GM13977 (cell line): ENCODE measurements at places on chromosomes 2 and 18.
A peak's percentile ranks its signal among the peaks of the same experiment; 100 is the strongest.

- no peak for DNase-seq
Observed at GRCh38 chr2:65212115-65212514, 15.5 kb upstream of the ACTR2 start.

GRCh38 chr2:120936476-120937334, 201.0 kb downstream of the GLI2 start:
- no peak for DNase-seq

DNA sequence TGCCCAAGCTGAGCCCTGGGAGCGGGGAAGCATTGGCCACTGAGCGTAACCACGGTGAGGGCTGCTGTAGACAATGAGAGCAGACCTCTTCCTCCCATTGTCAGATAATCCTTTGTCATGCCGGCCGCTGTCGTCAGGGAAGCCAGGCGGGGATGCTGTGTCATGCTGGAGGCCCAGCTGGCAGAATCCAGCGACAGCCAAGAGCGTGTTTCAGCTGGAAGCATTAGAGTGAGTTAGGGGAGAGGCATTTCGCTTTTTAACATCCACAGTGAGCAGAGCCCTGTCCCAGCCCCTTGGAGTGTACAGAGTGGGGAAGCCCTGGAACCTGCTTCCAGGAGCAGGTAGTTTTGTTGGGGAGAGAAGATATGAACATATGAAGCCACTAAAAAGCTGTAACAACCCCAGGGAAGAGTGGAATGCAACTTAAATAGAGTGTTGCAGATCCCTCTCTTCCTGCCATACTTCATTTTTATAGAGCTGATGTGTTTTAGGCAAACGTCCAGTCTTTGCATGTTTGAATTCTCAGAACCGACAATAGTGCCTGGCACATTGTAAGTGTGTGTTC, 7.0 kb downstream of the CTIF start:
- DNase-seq: no peak

- no peak for DNase-seq
Observed at GRCh38 chr18:23684515-23685197, 4.6 kb upstream of the LAMA3 start.

GRCh38 chr2:99648906-99649789, 159.3 kb upstream of the REV1 start:
- no peak for DNase-seq

DNA sequence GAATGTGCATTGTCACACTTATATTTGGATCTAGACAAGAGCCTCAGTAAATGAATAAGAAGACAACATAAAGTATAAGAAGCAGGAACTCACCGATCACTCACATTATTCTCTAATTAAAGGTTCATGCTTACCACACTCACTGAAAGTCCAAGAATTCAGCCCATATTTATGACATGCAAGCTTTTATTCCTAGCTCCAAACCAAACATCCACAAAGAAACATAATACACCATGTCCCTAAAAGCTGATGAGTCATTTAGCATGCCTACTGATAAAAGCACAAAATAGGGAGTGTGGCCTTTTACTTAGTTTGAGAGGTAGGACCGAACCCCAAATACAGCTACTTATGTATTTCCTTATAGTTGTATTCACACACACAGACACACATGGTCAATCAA, 1094.6 kb upstream of the CDH2 start:
- DNase-seq: no peak

DNA sequence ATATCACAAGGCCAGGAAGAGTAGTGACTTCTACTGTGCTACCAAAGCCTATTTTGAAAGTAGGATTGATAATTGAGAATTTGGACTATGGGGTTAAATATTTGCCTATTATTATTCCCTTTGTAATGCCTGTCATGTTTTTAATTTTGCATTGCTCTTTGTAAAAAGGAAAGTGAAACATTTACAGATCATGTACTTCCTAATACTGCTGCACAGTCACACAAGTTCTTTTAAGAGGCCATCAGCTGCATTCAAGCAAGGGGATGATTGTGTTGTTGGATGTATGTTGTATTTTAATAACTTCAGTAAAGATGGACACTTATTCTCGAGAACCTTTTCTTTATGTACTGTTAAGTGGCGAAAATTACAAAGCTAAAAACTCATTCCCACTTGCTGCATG, 70.1 kb downstream of the PLEKHA3 start:
- DNase-seq: peak; percentile 10

- DNase-seq: no peak
Observed at GRCh38 chr2:26583381-26583911, 57.7 kb downstream of the CIB4 start.

DNA sequence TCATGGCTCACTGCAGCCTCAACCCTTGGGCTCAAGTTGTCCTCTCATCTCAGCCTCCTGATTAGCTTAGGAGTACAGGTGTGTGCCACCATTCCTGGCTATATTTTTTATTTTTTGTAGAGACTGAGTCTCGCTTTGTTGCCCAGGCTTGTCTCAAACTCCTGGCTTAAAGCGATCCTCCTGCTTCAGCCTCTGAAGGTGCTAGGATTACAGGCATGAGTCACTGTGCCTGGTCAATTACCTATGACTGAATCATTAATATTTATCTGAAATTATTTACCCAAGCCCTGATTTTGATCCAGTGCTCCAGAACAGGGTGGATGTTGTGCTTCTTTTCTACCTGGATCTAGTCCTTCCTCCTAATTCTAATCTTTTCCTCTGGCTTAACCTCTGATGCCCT, 87.8 kb downstream of the MAP2 start:
- no peak for DNase-seq

DNA sequence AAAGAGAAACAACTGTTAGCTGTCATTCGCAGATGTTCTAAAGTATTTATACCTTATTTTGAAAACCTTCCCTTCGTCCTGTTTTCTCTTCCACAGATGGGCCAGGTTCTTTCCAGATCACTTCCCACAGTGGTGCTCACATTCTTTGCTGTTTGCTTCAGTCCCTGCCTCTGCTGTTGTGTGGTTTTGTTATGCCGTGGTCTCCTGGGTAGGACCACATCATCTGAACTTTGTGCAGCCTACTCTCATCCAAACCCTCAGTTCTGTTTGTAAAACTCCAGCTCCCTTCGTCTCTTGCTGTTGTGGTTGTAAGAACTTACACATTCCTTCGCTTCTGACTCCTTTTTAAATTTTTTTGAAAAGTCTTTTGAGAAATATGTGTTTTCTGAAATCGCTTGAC, 38.1 kb downstream of the ZNF236 start:
- DNase-seq: no peak

DNA sequence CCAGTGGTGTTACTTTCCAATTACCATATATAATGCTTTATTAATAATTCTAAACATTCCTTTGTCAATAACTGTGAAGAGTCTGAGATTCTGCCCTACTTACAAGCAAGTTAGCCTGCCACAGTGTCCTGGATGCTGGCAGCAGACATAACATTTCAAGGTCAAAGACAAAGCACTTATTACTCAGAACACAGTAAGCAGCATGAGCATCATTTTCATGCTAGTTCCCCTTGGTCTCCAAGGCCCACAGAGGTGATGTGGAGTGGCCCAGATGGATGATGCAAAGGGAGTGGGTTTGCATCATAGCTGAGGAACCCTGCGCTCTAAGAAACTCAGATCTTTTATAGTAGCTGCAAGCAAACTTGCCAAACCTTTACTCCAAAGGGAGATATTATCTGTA, 349.7 kb downstream of the ZEB2 start:
- no peak for DNase-seq

DNA sequence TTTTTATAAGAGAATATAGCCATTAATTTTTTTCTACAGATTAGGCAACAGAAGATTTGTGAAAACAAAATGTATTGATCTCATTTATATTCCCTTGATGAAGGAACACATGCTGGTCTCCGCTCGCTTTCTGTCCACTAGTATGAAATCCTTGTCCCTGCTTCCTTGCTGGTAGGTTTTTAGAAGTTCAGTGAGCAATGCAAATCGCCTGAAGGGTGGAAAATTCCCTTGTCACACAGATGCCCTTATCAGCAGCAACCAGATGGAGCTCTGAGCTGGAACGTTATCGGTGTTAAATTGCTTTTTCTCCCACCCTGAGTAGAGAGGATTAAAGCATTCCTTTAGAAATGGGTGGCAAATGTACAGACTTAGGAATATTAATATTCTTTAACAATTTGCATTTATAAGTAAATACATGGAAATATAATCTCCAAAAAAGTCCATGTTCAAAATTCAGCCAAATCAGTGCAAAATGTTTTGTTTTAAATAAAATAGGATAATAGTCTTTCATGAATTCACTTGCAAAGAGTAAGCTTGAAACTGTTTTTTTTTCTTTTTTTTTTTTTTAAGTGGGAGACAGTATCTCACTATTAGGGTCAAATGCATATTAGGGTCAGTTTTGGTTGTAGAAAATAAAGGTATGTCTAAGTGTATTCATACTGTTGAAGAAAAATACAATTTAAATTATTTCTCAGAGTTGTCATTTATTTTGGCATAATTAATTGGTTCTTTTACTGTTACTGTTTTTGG, 164.0 kb upstream of the MYO3B start:
- no peak for DNase-seq
